DMS153 (cell line): ENCODE measurements at places on chromosomes 11 and 22.

GRCh38 chr22:38204784-38205183, 3.0 kb downstream of the MAFF start:
- no peak for DNase-seq

DNA sequence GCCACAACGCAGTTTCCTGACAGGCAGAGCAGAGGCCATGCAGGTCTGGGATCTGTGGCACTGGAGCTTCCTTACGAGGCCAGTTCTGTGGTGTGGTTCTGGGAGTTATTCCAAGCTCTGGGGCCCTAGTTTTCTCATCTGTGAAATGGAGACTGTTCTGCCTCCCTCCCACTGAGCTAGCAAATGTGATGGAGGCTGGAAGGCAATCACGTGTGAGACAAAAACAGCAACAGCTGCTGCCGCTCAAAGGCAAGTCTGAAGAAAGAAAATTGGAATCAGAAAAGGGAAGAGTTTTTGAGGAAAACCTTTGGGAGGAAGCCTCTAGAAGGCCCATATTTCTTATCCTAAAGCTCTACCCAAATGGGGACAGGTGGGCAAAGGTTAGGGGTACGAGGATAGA, 8.3 kb upstream of the RIC3 start:
- no peak for DNase-seq

DNA sequence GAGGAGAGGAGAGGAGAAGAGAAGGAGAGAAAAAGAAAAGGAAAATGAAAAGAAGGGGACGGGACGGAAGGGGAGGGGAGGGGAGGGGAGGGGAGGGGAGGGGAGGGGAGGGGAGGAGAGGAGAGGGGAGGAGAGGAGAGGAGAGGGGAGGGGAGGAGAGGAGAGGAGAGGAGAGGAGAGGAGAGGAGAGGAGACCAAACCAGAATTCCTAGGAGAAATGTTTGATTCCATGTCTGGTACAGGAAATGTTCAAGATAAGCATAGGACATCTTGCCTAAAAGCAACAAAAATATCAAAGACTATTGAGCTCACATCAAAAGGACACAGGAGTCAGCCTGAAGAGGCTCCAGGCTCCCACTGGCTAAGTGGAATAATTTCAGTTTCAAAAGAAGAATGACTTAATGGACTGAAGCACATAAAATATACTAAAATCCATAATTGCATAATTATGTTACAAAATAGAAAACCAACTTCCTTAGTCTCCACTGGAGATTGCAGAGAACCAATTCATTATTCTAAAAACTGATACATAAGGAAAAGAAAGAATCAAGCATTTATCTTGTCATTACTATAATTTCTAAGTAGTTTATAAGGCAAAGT, 101.1 kb upstream of the APOA1 start:
- no peak for DNase-seq

DNA sequence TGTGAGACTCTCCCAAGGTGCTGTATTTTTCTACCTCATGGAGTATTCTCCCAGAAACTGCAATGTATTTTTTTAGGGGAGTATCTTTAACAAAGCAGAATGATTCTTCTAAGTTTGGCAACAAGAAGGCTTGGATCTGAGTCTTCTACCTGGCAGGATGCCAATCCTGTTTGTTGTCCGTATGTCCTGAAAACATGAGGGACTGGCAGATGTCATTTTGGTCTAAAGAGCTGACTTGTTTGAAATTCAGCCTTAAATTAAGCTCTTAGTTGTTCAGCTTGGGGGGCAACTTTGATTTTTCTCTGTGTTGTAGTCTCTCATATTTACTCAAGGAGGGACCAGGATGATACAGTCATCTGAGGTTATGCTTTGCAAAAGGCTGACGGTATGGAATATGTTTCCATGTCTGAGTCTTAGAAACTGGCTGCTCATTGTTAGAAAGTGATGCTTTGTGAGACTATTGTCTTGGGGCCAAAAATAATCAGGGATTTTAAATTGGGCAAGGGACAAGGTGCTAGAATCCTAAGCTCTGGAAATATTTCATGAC, 9.3 kb downstream of the MRPL16 start:
- DNase-seq = no peak

DNA sequence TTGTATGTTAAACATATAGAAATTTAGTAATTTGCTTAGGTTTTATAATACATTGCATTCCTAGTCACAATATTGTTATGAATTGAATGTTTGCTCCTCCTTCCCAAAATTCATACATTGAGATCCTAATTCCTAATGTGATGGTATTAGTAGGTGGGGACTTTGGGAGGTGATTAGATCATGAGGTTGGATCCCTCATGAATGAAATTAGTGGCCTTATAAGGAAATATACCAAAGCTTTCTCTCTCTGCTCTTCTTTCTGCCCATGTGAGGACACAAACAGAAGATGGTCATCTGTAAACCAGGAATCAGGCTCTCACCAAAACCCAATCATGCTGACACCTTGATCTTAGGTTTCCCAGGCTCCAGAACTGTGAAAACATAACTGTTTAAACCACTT, 41.3 kb upstream of the POU2AF2 start:
- no peak for DNase-seq
